ENCODE measurements at places on chromosomes 13 and 19. TPM values are rescaled to one million over a fixed set of nuclear protein-coding genes. Genes with fewer than 3 reads are reported as not detected.

MCEMP1 gene
- total RNA-seq = not detected

TMEM143 gene
- 5.6 TPM for total RNA-seq

PROZ gene
- not detected for total RNA-seq

OR4F17 gene
- 0.30 TPM for total RNA-seq

IGLON5 gene
- total RNA-seq = not detected

CNN1 gene
- not detected for total RNA-seq

RASL11A gene
- total RNA-seq = 7.3 TPM

OR7C1 gene
- total RNA-seq = not detected

FCAR gene
- not detected for total RNA-seq

EPN1 gene
- 61.4 TPM for total RNA-seq

HRC gene
- not detected for total RNA-seq

CFD gene
- total RNA-seq = 1.1 TPM

MISP gene
- not detected for total RNA-seq

IZUMO2 gene
- not detected for total RNA-seq

ZNF177 gene
- 0.37 TPM for total RNA-seq

B3GNT8 gene
- total RNA-seq = 0.24 TPM

ZNF793 gene
- total RNA-seq = 3.4 TPM

VSTM1 gene
- not detected for total RNA-seq

YIPF2 gene
- total RNA-seq = 37.4 TPM

CCDC70 gene
- total RNA-seq = not detected

CGB8 gene
- not detected for total RNA-seq

MBD3 gene
- 180 TPM for total RNA-seq

MTUS2 gene
- total RNA-seq = not detected

U2AF1L4 gene
- total RNA-seq = 18.9 TPM
